Right cardiac atrium (tissue), 5 donors: ENCODE measurements at places on chromosomes 3 and 15. TPM values are rescaled to one million over a fixed set of nuclear protein-coding genes. Genes with fewer than 3 reads are reported as not detected.

GRCh38 chr3:18580268-18580667 lies 155.1 kb upstream of the SATB1 start:
- DNase-seq, result no peak

- DNase-seq, result no peak
Measured at GRCh38 chr3:183224180-183224970, 28.7 kb upstream of the B3GNT5 start.

- no peak for DNase-seq
Measured at GRCh38 chr3:50396502-50396901, 37.2 kb upstream of the TMEM115 start.

The NR2E3 gene
- total RNA-seq, result not detected

GRCh38 chr15:51846066-51846462 lies 16.6 kb downstream of the TMOD3 start:
- DNase-seq, result no peak

The VWA5B2 gene
- total RNA-seq, result not detected

The AGTR1 gene
- 10.7 TPM for total RNA-seq

The LNP1 gene
- total RNA-seq, result 4.8 TPM

DNA sequence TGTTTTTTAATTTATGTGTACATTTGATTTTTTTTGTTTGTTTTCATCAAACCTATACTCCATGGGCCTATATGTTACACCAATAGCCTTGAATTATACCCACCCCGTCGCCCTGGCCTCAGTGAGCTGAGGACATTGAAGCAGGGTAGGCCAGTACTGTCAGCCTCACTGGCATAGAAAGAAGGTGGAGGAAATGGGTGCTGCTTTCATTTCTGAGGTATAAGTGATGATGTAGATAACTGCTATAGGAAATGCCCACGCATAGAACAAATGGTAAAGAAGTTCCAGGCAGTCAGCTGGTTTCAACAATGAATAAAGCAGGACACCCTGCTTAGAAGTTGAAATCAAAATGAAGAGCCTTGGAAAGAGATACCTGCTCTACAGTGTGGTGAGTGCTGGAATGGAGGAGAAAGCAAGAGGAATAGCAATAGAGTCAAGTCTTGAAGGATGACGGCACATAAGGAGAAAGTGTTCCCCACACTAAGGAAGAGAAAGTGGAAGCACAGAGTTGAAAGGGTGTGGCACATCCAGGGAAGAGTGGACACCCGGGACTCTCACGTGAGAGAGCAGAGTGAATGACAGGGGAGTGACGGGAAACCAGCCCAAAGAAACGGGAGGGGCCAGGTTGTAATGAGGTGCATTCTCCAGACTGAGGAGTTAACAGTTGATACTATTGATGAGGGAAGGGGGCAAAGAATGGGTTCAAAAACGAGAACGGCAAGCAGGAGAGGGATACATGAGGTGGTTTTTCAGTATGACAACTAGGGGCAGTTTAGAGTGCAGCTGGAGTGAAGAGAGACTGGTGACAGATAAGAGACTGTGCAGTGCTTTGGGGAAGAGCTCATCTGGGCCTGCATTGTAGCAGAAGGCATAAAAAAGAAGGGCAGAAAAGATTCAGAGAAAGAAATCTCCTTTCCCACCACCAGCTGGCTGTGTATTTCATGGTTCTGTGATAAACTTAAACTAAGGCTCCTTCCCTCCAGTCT lies 70.5 kb downstream of the KLHL25 start:
- DNase-seq, result no peak

The P2RY14 gene
- total RNA-seq, result 1.3 TPM

The SLC2A2 gene
- total RNA-seq, result not detected

The GOLGA8M gene
- 3.0 TPM for total RNA-seq

DNA sequence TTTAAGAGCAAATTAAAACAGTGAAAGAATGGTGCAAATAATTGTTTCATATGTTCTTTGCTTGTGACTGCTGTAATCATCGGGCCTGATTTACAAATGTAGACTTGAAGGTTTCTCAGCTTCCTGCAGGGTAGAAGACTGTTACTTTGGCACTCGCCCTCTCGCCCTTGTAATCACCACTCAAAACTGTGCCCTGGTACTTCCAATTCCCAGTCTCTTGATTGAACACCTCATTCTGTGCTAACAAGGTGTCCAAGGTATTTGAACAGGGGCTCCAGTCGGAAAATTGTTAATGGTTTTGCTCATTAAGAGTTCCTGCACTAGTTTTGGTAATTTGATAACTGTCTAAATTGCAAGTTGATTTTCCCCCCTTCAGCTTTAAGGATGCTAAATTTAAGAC lies 209.5 kb downstream of the ZIC1 start:
- no peak for DNase-seq

GRCh38 chr3:42830437-42831320 lies 21.4 kb downstream of the ACKR2 start:
- DNase-seq, result no peak

DNA sequence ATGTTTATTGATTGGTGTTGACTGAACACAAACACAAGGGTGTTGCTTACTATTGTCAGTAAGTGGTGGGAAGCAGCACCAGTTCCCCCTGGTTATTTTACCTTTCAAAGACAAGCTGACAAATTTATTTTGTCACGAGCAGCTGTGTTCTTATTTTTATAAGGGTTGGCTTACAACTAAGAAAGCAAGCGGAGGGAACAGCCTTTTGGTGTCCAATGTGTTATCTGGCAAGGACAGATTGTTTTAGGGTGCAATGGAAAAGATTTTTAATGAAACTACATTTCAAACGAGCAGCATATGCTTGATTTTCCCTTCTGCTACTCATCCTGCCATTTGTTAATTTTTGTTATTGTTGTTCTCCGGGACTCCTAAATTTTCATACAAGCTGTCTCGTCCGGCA lies 920.6 kb upstream of the CFAP20DC start:
- DNase-seq, result no peak

GRCh38 chr3:134081211-134081610 lies 51.5 kb upstream of the SLCO2A1 start:
- DNase-seq, result no peak

DNA sequence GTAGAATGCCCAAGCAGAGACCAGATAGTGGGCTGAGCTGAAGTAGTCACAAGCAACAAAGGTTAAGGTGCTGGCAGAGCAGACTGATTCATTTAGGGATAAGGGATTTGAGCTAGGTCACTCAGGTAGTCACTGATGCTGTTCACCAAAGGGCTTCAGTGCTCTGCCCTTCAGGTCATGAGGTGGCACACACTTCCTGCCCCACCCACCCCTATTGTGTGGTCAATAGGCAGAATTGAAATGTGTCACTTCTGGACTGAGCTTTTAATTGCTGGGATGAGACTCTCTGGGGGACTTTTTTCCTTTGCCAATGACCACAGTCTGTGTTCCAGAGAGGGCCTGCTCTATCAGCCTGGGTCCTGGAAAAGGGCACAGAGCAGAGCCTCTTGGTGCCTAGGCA lies 2.9 kb upstream of the DIS3L start:
- DNase-seq, result no peak

DNA sequence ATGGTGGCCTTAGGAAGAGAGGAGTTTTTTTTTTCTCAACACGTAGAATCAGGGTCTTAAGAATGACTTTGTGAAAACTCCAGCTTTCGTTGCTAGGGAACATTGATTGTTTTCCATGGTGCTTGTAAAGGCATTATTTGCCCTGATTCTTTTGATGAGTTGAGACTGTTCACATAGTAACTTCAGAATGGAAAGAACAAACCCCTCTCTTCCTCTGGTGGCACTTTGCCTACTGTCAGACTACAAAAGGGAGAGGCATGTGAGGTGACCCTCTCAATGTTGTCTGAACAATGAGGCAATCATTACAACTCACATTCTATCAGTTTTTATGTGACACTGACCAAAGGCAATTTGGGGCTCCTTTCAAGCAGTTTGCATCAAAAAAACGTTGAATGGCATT lies 477.8 kb downstream of the FGF12 start:
- no peak for DNase-seq

The TRMT10C gene
- total RNA-seq, result 19.3 TPM

DNA sequence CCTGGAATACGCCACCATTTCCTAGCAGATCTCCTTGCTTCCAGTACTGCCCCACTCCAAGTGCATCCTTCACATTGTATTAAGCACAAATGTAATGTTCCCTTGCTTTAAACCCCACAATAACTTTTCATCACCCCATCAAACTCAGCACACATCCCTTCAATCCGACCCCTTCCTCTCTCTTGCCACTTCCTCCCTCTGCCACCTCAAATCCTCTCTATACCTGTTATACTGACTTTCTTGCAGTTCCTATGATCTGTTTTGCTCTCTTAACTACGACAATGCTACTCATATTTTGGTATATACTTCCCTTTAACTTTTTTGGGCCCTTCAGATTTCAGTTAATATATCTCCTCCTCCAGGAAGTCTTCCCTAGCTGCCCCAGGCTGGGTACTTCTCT lies 14.1 kb downstream of the PARL start:
- DNase-seq, result no peak

DNA sequence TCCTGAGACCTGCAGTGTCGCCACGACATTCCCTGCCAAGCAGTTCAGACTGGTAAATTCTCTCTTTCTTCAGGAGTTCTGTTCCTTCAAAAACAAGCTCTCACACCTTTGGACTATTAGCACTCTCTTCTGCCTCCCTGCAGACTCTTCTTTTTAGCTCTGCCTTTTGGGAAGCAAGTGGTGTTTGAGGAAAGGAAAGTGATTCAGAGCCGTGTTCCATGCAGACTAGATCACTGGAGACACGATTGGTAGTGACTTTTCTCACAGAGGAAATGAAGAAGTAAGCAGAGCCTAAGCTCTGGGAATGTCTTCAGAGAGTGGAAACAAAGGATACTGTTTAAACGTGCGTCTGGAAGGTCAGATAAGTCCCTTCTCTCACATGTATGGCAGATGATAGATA lies 270.6 kb upstream of the TPRG1 start:
- DNase-seq, result no peak

DNA sequence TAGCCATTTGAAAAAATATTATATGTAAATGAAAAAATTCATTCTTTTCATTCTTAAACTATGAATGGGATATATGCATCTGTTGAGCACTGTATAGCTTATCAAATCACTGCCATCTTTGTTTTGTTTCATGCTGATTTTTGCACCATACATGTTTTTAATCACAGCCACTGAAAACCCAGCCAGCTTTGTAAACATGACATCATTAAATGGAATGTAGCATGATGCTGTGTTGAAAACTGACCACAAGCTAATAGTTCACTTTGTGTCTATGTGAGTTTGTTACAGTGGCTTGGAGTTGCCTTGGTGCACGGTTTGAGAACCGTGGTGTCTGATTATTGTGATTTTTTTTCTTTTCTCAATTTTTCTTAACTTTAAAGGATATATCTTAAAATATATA lies 75.7 kb downstream of the GMPS start:
- DNase-seq, result no peak

DNA sequence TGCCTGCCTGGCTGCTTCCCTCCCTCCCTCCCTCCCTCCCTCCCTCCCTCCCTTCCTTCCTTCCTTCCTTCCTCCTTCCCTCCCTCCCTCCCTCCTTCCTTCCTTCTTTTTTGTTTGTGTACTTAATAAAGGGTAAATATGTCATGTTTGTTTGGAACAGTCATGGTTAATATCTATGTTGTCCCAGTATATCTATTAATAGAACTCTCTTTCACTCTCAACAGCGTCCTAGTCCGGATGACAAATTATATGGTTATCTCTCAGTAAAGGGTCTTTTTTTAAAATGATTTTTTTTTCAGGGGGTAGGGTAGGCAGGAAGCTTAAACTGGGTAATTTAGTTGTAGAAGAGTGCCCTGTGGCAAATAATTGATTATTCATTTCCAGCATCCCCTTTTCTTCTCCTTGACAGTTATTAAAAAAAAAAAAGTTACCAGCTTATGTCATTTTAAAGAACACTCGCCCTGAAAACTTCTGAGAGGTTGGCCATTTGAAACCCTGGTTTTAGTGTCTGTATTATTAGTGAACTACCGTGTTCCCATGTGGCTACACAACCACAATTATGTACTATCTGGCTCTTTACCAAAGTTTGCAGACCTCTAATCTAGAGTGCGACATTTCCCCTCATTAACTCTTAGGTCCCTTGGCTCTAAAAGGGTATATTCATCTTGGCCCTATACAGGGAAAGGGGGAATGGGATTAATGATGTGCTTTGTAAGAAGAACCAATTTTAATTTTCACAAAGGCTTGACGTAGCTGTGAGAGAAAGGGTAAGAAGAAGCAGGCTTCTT lies 13.7 kb downstream of the TAGLN3 start:
- DNase-seq, result no peak

GRCh38 chr15:100050877-100051786 lies 290.6 kb downstream of the ADAMTS17 start:
- DNase-seq, result no peak

- DNase-seq, result no peak
Measured at GRCh38 chr3:63909431-63909830, 2.8 kb downstream of the SCAANT1 start.

DNA sequence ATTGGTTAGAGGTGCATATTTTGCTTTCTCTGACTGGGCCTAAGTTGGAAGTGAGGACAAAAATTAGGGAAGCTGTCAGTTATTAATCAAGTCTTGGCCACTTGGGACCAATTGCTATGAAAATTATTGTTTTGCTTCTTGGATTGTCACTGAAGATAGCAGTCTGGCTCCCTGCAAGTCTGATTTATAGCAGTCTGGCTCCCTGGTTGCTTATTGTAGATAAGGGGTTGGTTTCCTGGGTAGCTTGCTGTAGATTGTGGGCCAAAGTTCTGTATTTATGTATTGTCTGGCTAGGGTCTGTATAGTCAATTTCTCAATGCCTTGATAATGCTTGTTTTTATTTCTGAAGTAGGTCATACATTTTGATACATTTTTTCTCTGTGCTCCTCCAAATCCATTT lies 13.3 kb upstream of the DRD3 start:
- DNase-seq, result no peak

DNA sequence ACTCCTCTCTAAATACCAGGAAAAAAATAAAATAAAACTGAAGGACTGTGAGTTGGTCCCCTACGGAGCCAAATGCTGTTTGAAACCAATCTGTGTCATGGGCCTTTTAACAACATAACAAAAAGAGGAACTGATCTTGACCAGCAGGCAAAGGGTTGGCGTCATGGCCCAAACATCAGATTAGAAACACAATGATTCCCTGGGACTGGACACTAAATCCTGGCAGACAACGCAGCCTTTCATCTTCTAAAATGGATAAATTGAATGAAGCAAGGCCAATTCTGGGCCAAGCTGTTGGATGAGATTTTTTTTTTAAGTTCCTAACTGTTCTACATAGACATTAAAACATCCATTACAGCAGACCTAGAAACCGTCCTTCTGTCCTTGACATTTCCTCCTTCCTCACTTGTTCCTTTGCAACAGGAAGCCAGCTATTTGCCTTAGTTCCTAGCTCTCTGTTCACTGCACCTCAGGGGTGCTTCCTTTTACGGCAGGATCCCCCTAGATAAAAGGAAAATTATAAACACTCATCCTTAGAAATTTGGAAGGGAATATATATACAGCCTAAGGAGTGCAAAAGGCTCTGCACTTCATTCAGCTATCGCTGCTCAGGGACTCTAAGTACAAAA lies 21.6 kb upstream of the TAFA4 start:
- no peak for DNase-seq

GRCh38 chr15:61205346-61205921 lies 23.7 kb downstream of the RORA start:
- DNase-seq, result no peak

The CTDSPL gene
- 43.4 TPM for total RNA-seq

The B3GNT5 gene
- 4.3 TPM for total RNA-seq
